ENCODE measurements at places on chromosomes 1 and 21. TPM values are rescaled to one million over a fixed set of nuclear protein-coding genes. Genes with fewer than 3 reads are reported as not detected.

DMRTA2 gene
- not detected for total RNA-seq

SH2D1B gene
- not detected for total RNA-seq

PTGER3 gene
- 1.9 TPM for total RNA-seq

DNA sequence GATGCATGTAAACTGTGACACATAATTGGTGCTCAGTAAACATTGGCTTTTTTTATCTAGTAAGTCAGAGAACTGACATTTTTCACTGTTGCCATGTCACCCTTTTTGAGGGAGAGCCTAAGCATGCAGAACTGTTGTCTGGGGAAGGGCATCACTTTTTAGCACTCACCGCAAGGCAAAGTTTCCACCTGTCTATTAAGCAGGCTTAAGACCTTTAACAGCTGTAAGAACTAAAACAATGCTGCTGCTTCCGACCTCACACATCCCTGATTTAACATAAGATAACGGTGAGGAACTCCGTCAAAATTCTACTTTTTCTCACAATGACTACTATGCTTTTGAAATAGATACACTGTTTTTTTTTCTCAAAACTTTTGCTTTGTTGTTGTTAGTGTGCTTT lies 554.8 kb downstream of the NUF2 start:
- H3K36me3 ChIP-seq = peaks cover 5% of the 10 kb centered on the region
- H3K27ac ChIP-seq = peak overlapping the region; percentile 96

DNA sequence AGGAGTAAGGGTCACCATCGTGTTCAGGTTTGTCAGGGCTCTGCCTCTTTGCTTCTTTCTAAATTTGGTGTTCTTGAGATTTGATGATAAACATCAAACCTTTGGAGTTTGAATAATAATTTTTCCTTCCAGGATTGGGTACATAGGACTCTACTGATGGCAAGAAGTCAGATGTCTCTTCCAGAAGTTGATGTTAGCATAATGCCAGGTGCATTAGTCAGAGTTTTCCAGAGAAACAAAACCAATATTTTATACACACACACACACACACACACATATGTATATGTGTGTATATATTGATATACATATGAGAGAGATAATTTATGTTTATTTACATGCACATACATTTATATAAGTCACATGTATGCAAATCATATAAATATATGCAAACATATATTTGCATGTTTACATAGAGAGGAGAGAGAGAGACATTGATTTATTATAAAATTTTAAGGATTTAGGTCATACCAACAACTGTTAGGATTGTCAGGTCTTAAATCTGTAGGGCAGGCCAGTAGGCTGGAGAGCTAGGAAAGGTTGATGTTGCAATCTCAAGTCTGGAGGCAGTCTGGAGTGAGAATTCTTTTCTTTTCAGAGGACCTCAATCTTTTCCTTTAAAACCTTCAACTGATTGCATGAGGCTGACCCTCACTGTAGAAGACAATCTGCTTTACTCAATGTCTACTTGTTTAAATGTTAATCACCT lies 199.2 kb downstream of the HLX start:
- DNase-seq = peak; percentile 31
- no peak overlapping the region for H3K27ac ChIP-seq
- peaks cover 28% of the 10 kb centered on the region for H3K4me1 ChIP-seq
- no peaks in the 10 kb centered on the region for H3K27me3 ChIP-seq

DNA sequence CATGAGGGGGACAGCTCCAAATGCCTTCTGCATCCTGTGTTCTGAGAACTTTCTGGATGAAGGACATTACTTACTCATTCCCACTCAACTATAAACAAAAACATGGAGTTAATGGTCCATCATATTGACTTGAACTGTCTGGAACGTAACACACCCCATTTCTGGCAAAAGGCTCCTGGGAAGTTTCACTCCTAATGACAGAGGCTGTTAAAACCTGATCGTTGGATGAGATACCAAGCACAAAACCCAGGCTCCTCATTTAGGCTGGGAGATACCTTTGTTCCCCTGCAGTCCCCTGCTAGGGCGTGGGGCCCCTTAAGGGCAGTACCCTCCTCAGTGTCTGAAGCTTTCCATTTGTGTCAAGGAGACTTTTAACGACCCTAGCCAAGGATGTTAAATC lies 78.9 kb downstream of the RHOU start:
- no peaks in the 10 kb centered on the region for H3K4me1 ChIP-seq
- no peak overlapping the region for H3K4me3 ChIP-seq
- H3K36me3 ChIP-seq = no peaks in the 10 kb centered on the region
- no peak overlapping the region for H3K27ac ChIP-seq

Measured in HFFc6 (cell line).